ENCODE measurements at places on chromosomes 1 and 21.

GRCh38 chr1:1014799-1015681 is 1.7 kb downstream of the ISG15 start:
- no peak for DNase-seq

DNA sequence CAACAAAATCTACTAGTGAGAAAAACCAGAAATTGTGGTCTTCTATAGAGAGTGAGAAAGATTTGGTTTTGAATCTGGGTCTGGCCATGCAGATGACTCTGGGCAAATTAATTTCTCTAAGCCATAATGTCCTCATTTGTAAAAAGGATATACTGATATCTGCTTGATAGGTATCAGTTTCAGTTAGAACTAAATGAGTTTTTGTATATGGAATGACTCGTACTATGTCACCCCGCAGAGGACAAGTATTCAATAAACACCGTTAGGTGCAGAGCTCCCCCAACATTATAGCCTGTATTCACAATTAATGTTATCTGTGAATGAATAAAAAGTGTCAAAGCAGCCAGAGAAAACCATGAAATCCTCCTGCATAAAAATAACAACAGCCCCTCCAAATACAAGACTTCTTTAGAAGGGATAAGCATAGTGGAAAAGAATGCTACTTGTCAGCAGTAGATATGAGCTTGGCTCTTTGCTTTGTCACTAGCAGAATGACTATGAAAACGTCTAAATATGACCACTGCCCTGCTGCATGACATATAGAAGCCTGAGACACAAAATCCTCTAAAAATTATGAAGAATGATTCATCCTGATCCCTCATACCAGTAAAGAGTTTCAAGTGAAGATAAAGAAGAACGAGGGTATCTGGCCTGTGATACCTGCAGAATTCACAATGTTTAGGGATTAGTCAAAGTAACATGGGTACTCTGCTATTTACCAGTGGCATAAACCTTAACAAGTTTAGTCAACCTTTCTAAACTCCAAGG is 17.8 kb downstream of the SCAF4 start:
- DNase-seq: no peak

DNA sequence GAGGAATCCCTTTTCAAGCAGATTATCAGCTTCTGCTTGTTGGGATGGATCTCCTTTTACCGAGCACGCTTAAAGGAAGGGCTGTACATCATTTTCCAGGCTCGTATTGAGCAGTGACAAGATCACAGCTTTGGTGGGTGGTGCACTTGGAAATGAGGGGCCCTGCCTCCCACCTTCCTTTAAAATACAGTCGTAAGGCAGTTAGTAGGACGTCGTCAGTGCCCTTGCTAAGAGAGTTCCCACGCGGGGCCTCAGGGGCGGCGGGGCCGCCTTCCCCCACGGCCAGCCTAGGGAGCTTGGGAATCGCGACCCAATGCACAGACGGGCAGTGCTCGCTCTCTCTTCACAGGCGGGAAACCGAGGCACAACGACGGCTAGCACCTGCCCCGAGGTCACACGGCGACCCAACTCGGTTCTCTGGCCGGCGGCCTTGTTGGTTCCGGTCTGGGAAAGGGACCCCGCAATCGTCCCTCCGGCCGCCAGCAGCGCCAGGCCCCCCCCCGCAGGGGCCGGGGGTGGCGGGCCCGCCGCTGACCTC is 58.6 kb downstream of the H3-3A start:
- DNase-seq: no peak

DNA sequence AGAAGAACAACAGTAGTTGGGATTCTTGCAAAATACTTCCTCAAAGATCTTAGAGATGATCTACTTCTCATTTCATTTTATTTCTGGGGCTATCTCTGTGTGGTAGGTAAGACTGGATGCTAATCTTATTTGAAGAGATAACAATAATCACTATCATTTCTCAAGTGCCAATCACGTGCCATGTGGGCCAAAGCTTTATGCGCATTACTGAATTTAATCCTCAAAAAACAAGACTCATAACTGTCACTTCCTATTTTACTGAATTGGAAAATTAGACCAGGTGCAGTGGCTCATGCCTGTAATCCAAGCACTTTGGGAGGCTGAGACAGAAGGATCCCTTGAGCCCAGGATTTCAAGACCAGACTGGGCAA is 121.7 kb downstream of the KCNN3 start:
- no peak for DNase-seq

GRCh38 chr1:7358425-7358824 is 412.7 kb upstream of the VAMP3 start:
- no peak for DNase-seq

DNA sequence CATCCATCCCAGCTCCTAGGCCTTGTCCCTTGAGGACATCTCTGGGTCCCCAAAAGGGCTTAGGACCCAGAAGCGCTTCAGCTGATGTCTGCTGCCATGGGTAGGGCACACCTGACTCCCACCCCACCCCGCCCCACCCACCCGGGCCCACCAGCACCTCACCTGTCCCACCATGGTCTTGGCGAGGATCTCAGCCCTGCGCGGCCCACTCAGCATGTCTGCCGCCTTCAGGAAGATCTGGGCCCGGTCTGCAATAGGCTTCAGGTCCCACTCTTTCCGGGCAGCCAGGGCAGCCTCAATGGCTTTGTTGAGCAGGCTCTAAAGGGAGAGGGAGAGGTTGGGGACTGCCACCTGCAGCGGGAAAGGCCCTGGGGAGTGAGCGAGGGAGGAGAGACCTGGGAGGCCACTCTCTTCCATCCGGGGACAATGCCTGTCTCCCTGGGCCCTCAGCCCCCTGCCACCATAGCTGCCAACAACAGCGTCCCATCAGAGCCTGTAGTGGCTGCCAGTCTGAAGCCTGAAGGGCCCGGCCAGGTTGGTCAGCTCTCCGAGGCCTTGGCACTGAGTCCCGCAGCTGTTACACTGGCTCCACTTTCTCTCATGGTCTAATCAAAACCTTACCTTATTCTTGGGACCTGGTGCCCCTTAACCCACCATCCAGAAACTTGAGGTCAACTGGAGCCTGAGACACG is 16.9 kb downstream of the ALDH4A1 start:
- DNase-seq: no peak

DNA sequence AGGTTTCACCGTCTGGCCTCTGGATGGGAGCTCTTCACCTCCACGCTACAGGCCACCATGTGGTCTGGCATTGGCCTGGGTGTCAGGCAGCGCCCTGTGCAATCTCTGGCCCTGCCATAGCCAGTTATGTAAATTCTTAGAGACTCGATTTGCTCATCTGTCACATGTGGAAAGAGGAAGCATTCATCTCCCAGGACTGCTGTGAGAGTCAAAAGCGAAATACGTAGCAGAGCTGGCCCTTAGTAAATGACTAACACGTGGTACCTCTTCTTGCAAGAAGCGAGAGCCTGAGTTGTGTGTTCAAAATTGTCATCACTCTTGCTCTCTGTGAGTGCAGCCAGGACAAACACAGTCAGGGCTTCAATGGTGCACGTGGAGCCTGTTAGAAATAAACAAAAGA is 159.0 kb upstream of the BACE2 start:
- DNase-seq: no peak

Measured in esophagus muscularis mucosa (tissue), 4 donors.